ENCODE measurements at places on chromosomes 12 and 14. TPM values are rescaled to one million over a fixed set of nuclear protein-coding genes. Genes with fewer than 3 reads are reported as not detected.

GRCh38 chr14:29756019-29756385 lies 171.6 kb downstream of the PRKD1 start:
- no peaks in the 10 kb centered on the region for H3K27me3 ChIP-seq
- no peaks in the 10 kb centered on the region for H3K36me3 ChIP-seq
- DNase-seq = no peak
- no peak overlapping the region for H3K4me3 ChIP-seq

GRCh38 chr12:48997719-48998496 lies 1.3 kb downstream of the DDN start:
- no peak overlapping the region for H3K27ac ChIP-seq
- DNase-seq = peak; percentile 79
- peak overlapping the region; percentile 56 for H3K4me3 ChIP-seq
- no peaks in the 10 kb centered on the region for H3K4me1 ChIP-seq
- peaks cover 46% of the 10 kb centered on the region for H3K27me3 ChIP-seq

GRCh38 chr12:13373131-13373530 lies 176.6 kb downstream of the EMP1 start:
- H3K4me3 ChIP-seq = no peak overlapping the region
- H3K27me3 ChIP-seq = no peaks in the 10 kb centered on the region
- no peak overlapping the region for H3K27ac ChIP-seq
- DNase-seq = peak; percentile 6

The TAS2R20 gene
- 1.3 TPM for total RNA-seq

DNA sequence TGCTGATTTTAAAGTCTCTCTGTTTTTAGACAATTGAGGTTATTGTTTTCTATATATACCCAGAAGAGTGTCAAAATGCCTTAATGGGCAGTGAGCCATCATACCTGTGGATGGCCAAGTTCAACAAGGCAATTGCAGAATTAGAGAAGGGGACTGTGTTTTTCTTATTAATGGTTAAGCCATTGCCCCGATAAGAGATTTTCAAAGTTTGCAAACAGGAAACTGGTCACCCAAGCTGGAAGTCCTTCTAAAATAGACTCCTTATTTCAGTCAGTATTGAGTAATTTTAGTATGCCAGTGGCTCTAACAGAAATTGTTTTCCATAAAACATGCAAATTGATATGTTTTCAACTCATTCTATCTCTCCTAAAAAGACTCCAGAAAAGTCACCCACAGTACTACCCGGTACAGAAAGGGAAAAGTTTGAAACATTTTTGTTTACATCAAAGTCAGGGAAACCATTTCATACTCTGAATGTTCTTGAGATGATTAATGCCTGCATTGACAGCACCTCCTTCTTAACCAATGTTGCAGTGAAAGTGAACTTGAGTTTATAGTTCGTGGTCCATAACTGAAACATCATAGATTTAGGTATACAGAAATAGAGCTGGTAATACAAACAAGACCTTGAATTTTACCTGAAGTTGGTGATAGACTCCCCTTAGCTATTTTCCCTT lies 191.1 kb downstream of the TMX1 start:
- no peak overlapping the region for H3K4me3 ChIP-seq
- DNase-seq = no peak
- no peak overlapping the region for H3K27ac ChIP-seq
- H3K4me1 ChIP-seq = no peaks in the 10 kb centered on the region
- H3K36me3 ChIP-seq = no peaks in the 10 kb centered on the region

DNA sequence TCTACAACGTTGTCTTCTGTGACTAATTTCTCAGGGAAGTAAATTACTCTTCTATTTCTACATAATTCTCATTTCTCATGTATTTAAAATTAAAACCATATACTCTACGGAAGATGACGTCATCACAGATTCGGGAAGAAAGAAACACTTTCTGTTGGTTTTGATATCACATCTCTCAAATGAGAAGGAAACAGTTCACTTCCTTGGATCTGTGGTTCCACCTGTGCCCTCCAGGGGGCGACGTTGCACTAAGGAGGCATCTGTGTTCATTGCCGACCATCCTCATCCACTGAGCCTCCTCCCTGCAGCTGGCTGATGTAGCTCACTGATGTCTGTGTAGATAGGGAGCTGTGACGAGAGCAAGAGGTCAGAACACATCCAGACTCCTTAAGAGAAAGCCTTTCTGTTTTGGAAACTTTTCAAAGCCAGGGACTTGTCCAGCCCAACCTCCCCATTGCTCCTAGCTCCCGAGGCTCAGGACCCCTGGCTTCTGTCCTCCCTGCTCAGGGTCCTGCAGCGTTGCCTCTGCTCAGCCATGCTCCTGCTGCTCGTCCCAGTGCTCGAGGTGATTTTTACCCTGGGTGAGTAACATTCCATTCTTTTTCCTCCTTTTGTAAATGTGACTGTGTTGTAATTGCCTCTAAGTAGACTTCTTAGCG lies 172.7 kb upstream of the OR4E1 start:
- peak; percentile 70 for DNase-seq
- no peaks in the 10 kb centered on the region for H3K4me1 ChIP-seq
- no peaks in the 10 kb centered on the region for H3K27me3 ChIP-seq

The PRKAB1 gene
- total RNA-seq = 42.2 TPM

GRCh38 chr12:63912651-63913050 lies 68.2 kb downstream of the SRGAP1 start:
- H3K27ac ChIP-seq = no peak overlapping the region
- H3K4me3 ChIP-seq = no peak overlapping the region
- no peak for DNase-seq
- H3K27me3 ChIP-seq = no peaks in the 10 kb centered on the region

GRCh38 chr12:70180130-70180529 lies 63.1 kb upstream of the CNOT2 start:
- H3K27me3 ChIP-seq = no peaks in the 10 kb centered on the region
- DNase-seq = no peak
- H3K4me1 ChIP-seq = no peaks in the 10 kb centered on the region
- no peak overlapping the region for H3K27ac ChIP-seq
- no peak overlapping the region for H3K4me3 ChIP-seq
- no peaks in the 10 kb centered on the region for H3K36me3 ChIP-seq

- no peak overlapping the region for H3K27ac ChIP-seq
- H3K27me3 ChIP-seq = no peaks in the 10 kb centered on the region
- peaks cover 20% of the 10 kb centered on the region for H3K36me3 ChIP-seq
- DNase-seq = peak; percentile 29
- H3K4me1 ChIP-seq = no peaks in the 10 kb centered on the region
Measured at GRCh38 chr12:104823985-104824461, 134.1 kb downstream of the SLC41A2 start.

DNA sequence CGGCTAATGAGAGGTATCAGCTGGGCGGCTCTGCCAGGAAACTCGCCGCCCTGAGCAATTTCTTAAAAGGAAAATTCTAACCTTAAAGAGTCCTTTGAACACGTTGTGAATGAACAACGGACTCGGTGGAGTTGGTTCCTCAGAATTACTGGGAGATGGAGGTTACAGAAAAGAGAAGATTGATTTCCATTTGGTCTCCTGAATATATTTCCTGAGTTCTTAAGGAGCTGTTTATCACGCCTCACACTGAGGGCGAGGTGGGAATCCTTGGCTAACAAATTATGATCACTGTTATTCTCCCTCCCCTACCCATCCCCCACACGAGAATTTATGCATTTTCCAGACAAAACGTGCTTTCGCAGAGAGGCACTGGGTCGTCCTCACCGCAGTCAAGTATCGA lies 194.5 kb upstream of the C14orf180 start:
- no peaks in the 10 kb centered on the region for H3K4me1 ChIP-seq
- H3K36me3 ChIP-seq = no peaks in the 10 kb centered on the region
- no peak overlapping the region for H3K4me3 ChIP-seq
- H3K27me3 ChIP-seq = no peaks in the 10 kb centered on the region
- DNase-seq = no peak

GRCh38 chr12:54360717-54361456 lies 3.4 kb downstream of the GPR84 start:
- peak overlapping the region; percentile 59 for H3K4me3 ChIP-seq
- peak; percentile 94 for DNase-seq
- no peaks in the 10 kb centered on the region for H3K27me3 ChIP-seq
- no peaks in the 10 kb centered on the region for H3K36me3 ChIP-seq

GRCh38 chr12:111269718-111270117 lies 99.2 kb downstream of the PHETA1 start:
- DNase-seq = no peak
- H3K4me1 ChIP-seq = no peaks in the 10 kb centered on the region
- H3K27ac ChIP-seq = no peak overlapping the region

The TSPAN11 gene
- 4.4 TPM for total RNA-seq

The AGAP2 gene
- 4.6 TPM for total RNA-seq

GRCh38 chr12:92650228-92650822 lies 52.5 kb upstream of the PLEKHG7 start:
- H3K27me3 ChIP-seq = no peaks in the 10 kb centered on the region
- no peak overlapping the region for H3K4me3 ChIP-seq
- H3K36me3 ChIP-seq = no peaks in the 10 kb centered on the region
- H3K4me1 ChIP-seq = no peaks in the 10 kb centered on the region
- DNase-seq = no peak
- H3K27ac ChIP-seq = no peak overlapping the region

The IAPP gene
- total RNA-seq = not detected

DNA sequence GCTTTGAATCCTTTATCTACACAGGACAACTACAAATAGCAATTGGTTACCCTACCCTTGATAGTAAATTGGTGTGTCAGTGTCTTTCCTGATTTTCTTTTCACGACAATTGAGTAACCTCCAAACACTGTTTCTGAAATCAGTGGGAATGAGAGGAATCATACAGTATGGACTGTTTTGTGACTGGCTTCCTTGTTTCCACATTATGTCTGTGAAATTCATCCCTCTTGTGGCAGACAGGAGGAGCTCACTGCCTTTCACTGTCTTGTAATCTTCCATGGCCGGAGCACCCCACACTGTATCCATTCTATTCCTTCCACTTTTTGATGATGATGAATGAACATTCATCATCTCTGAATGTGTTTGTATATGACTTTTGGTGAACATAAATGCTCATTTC lies 164.0 kb upstream of the PZP start:
- no peak for DNase-seq
- H3K27ac ChIP-seq = no peak overlapping the region
- no peaks in the 10 kb centered on the region for H3K4me1 ChIP-seq
- H3K27me3 ChIP-seq = no peaks in the 10 kb centered on the region
- no peak overlapping the region for H3K4me3 ChIP-seq

GRCh38 chr12:89373763-89374572 lies 21.7 kb upstream of the DUSP6 start:
- peaks cover 7% of the 10 kb centered on the region for H3K4me1 ChIP-seq
- no peaks in the 10 kb centered on the region for H3K27me3 ChIP-seq
- no peak for DNase-seq
